ENCODE measurements at places on chromosomes 2 and 18.

- DNase-seq: no peak
These were observed 227.8 kb downstream of the ZNF407 start for GRCh38 chr18:74825460-74825859.

GRCh38 chr2:217075268-217076057 is 215.6 kb upstream of the TNP1 start:
- DNase-seq: no peak

- no peak for DNase-seq
These were observed 209.6 kb upstream of the SLC39A10 start for GRCh38 chr2:195447323-195447975.

- no peak for DNase-seq
These were observed 3.9 kb downstream of the MAPRE3 start for GRCh38 chr2:26974352-26974751.

DNA sequence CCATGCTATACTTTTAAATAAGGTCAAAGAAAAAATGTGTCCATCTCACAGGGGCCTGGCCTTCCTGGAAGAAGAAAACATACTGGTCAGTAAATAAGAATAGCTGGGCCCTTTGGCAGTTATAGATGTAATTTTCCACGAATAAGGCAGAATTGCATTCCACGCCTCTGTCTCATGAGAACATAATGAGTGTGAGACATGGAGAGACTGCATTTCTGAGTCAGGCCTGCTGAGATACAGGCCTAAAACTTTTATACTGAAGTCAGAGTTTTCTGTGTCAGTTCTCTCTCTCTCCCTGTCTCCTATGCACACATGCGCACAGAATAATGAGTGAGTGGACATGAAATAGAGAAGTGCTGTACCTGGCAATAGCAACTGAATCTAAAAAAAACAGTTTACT is 20.4 kb upstream of the IL1R1 start:
- DNase-seq: no peak

GRCh38 chr18:23238651-23239349 is 103.5 kb downstream of the CABLES1 start:
- DNase-seq: no peak

- DNase-seq: no peak
These were observed 410.8 kb upstream of the REG3G start for GRCh38 chr2:78614726-78615125.

DNA sequence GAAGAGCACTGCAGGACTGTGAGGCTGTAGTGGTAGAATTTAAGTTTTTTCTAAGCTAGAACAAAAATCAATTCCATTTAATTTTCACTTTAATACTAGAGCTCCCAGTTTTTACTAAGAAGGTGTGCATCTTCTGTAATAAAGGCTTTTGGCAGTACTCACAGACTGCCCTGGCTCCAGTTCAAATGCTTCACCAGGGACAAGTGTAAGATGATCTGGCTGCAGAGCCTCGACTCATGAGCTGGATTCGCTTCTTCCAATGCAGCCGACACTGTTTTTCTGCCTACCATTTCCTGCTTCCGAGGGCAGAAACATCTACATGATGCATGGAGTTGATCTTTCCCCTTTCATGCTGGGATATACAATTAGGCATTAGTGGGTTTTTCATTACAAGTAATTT is 87.0 kb downstream of the FARSB start:
- no peak for DNase-seq

DNA sequence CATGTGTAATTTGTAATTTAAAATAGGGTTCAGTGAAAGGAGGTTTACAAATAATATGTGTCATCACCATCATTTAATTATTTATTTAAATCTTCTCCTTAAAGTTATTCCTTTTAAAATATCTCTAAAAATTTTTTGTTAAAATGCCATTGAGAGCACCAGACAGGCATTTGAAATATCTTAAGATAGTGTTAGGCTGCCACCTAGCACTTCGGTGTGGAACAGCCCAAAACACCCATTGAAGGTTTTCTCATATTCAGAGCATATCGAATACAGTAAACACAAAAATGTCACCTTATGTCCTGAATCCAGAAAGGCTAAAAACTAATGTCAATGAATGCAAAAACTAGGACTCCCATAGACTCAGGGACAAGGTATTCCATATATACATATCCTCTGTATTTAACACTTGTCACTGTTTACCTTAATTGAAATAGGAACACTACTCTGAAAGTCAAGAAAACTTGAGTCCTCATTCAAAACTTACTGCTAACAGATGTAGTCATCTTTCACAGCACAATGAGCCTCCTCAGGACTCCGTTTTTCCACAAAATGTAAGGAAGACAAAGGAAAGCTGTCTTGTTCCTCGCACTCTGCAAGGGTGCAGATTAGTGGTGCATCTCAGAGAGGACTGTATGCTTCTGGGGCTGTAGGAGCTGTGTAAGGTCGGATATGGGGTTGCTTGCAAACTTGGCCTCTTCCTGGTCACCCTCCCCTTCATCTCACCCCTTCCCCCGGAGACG is 329.5 kb downstream of the PAX3 start:
- peak; percentile 7 for DNase-seq

GRCh38 chr2:68943581-68944568 is 8.8 kb downstream of the GKN2 start:
- DNase-seq: peak; percentile 31

DNA sequence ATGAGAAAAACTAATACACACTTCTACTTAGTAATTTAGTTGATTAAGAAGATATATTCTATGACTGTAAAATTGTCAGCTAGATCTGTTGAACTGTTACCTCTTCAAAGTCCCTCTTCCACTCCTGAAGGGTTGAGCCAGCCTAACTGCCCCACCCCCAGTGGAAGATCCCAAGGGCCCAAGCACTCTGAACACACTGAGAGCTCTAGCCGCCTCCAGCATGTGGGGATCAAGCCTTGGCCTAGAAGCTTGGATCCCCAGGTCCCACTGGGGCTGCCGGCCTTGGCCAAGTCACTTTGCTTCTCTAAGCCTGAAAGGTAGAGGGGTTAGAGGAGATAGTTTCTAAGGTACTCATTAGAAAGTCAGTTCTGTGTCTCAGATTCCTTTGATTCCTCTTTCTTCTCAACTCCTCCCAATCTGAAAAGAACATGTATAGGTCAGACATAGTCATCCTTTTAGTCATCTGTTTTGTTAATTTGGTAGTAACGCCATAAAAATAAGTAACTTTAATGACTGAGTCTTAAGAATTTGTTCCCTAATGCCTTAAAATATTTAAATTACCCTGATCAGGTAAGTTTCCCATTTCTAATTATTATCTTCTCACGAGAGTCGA is 5.6 kb downstream of the CPSF3 start:
- no peak for DNase-seq

DNA sequence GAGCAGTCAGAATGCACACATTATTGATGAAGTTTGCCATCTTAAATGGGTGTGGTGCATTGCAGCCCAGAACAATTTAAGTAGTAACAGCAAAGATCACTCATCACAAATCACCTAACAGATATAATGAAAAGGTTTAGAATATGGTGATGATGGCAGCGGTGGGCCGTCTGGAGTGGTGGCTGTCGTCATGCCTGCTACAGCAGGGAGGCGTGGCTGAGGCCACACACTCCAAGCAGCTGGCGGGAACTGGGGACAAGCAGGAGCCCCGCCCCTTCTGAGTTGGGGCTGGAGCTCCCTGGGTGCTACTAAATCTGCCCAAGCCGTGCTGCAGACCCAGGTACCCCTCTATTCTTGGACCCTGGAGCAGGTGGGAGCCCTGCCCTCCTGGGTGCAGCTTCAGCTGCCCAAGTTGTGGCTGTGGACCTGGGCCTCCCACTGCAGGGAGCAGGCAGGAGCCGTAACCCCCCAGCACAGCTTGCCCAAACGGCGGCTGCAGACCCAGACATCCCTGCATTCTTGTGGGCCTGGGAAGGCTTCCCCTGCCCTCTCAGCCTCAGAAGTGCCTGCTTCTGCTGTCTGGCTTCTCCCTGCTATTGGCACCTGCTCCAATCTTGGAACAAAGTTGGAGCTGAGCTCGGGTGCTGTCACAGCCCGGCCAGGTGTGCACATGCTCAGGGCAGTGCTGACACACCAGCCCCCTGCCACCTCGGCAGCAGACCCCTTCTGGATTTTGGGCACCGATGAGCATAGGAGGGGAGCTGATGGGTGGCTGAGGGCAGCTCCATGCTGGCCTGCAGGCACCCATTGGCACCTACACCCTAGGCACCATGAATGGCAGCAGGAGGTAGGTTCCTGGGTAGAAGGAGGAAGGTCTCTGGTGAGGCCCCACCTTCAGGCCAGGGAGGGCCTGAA is 149.3 kb downstream of the EHBP1 start:
- no peak for DNase-seq
